ENCODE measurements at places on chromosomes 5 and 9.

GRCh38 chr5:134100283-134101091 lies 14.0 kb upstream of the TCF7 start:
- DNase-seq = no peak

GRCh38 chr5:134289509-134290113 lies 63.7 kb upstream of the PPP2CA start:
- peak; percentile 64 for DNase-seq

- no peak for DNase-seq
Observed at GRCh38 chr9:133032171-133032570, 1.4 kb downstream of the GTF3C5 start.

DNA sequence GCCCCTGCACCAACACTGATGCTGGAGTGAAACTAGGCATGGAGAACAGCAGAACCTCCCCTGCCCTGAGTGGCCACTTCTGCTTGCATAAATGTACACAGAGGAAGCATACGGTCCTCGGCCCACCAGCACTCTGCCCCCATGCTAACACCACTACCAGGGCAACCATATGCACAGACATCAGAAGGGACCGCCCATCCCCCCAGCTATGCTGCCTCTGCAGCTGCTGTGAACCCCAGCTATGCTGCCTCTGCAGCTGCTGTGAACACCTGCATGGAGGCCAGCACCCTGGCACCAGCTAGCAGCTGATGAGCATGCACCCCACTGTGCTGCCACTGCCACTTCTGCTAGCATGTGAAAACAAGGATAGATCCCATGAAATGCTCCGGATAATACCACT lies 250.3 kb downstream of the TUSC1 start:
- DNase-seq = no peak

DNA sequence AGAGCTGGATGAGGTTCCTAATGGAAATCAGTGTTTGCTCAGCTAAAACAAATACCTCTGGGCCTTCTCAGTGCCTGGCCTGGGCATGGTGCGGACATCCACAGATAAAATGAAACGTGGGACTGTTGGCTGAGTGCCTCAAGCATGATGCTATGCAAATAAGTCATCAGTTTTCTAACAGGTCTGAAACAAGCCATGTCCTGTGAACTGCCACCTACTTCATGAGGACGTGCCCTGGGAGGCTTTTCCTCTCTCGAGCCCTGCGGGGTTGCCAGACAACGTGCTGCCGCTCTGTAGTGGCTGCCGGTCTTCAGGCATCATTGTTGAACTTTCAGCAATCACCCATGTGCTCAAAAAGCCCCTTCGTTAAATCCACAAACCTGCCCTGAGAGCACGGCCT lies 240.4 kb upstream of the IRX2 start:
- DNase-seq = no peak

GRCh38 chr9:114214181-114214580 lies 58.8 kb downstream of the COL27A1 start:
- no peak for DNase-seq

DNA sequence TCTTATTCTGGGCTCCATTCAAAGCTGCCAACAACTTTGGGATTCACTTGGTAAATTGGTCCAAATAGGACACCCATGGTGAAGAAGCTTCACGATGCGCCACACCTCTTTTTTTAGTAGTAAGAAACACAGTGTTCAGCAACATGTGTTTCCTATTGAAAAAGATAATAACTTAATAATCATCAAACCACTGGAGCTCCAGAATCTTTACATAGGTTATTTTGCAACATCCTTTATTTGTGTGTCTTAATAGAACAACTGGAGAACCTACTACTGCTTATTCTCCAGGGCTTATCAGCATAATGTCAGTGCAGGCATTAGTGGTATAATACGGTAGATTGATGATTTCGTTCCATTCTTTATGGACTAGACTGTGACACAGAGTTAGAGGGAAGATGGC lies 63.3 kb upstream of the DAPK1 start:
- DNase-seq = no peak

DNA sequence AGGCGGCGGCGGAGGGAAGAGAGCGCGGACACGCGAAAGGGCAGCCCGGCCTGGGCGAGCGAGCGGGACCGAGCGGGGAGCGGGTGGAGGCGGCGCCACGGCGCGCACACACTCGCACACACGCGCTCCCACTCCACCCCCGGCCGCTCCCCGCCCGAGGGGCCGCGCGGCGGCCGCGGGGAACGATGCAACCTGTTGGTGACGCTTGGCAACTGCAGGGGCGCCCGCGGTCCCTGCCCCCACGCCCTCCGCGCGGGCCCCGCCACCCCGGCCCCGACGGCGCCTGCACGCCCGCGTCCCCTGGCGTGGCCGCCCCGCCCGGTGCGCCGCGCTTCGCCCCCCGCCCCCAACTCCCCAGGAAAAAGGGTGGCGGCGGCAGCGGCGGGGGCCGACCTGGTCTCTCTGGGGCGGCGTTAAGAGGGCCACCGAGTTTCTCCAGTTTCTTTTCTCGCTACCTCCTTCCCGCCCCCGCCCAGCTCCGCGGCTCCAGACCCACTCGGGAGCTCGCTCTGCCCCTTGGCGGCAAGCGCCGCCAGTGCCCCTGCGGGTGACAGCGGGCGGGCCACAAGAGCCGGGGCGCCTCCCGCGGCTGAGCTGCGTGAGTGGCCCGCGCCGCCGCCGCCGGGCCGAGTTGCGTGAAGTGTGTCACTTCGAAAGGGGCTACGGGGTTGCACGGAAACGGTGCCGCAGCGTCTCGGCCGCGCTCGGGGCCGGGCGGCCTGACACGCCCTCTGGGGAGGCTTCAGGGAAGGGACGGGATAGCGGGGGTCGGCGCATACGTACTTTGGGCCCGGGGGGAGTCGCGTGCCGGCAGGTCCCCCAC lies at the start of gene NR3C1:
TSS of gene NR3C1 (minus strand) at position 94 of the 823 bp plus-strand sequence. CDS start 2,847 bp downstream, outside the sequence.
- peak; percentile 51 for DNase-seq

GRCh38 chr9:99326112-99326916 lies 104.2 kb downstream of the SEC61B start:
- no peak for DNase-seq

DNA sequence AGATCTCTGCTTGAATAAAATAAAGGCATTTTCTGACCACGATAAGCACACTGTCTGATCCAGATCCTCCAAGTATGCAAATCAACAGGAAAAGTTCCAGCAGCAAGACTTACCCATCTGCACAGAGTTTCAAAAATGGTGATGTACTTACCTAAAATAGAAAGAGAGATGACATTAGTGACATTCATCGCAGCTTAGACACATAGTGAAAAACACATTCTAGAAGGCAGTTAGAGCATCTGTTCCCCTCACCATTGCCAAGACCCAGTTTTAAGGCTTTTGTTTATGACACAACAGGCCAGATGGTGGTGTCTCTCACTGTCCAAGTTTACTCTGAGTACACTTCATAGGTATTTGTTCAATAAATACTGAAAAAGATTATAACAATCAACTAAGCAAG lies 207.7 kb downstream of the PDE4D start:
- DNase-seq = no peak

GRCh38 chr9:38133595-38133994 lies 64.6 kb upstream of the SHB start:
- no peak for DNase-seq

DNA sequence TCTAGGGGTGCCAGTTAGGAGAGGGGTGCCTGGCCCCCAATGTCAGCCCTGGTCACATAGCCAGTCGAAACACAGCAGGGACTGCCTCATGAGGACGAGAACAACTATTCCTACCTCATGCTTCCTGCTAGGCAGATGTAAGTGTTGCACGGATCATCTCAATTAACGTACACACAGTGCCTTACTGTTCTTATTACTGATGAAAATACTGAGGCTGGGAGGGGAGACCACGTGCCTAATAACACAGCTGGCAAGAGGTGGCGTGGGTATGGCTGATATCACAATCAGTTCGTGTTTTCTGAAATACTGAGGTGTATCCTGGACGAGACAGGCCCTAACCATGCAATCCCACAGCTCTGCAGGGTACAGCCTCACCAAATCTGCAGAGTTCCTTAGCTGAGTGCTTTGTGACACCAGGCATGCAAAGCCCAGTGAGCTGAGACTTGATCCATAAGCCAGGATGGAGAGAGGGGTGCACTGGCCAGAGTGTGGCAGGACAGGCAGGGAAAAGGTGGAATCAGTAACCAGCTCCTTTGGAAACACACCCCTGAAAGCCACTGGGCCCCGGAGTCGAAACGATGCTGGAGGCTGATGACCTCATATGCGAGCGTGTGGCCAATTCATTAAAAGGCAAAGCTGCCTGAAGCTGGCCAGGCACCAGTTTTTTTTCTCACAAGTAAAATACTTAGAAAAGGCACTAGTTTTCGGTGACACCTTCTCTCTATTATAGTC lies 63.9 kb downstream of the PRRT1B start:
- no peak for DNase-seq

GRCh38 chr9:126408004-126408403 lies 81.4 kb downstream of the MVB12B start:
- DNase-seq = no peak

Measured in right renal pelvis (tissue), 4 donors.